Iris pigment epithelial cell (primary cell): ENCODE measurements at places on chromosomes 3 and 15.

DNA sequence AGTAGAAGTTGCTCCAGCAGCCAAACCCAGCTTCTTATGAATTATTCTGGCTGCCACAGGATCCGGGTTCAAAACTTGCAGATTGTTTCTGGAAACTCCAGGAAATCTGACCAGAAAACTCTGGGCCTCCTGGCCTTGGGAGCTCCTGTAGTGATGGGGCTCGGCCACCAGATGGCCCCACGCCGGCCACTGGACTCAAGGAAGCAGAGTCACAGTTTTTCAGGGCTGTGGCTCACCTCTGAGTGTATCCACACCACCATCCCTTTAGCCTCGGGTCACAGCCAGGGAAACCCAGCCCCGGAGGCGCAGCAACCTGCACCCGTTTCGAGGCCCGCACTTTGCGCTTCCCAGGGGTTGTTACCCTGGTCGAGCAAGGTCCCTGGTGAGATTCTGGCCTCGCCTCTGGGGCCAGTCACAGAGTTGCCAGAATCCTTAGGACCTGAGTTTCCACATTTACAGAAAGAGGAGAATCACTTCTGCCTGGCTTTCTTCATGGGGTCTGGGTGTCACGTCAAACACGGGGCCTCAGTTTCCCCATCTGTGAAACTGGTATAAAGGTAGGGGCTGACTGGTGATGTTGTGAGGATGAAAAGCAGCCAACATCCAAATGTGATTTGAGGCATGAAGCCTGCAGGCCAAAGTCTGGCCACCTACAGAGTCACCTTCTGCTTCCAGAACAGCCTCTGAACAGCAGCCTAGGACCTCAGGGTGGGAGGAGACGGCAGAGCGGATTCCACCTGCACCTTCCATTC, 53.5 kb upstream of the LCTL start:
- DNase-seq, result peak; percentile 68

DNA sequence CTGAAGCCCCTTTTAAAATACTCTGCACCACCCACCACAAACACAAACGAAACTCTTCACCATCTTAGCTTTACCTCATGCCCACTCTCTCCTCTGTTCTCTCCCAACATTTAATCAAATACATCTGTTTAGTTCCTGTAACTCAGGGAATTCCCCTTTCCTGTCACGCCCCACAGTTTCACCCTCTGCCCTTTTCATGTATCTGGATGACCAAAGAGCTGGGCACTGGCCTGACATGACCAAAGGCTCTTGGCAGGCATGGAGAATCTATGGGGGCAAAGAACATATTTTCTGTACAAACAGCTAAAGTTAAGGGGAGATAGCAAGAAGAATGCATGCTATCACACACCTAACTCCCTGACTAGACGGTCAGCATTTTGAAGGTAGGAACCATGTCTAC, 270.0 kb downstream of the TBL1XR1 start:
- no peak for DNase-seq

- DNase-seq, result no peak
These were observed 30.8 kb upstream of the ZBTB38 start for GRCh38 chr3:141337523-141337854.

DNA sequence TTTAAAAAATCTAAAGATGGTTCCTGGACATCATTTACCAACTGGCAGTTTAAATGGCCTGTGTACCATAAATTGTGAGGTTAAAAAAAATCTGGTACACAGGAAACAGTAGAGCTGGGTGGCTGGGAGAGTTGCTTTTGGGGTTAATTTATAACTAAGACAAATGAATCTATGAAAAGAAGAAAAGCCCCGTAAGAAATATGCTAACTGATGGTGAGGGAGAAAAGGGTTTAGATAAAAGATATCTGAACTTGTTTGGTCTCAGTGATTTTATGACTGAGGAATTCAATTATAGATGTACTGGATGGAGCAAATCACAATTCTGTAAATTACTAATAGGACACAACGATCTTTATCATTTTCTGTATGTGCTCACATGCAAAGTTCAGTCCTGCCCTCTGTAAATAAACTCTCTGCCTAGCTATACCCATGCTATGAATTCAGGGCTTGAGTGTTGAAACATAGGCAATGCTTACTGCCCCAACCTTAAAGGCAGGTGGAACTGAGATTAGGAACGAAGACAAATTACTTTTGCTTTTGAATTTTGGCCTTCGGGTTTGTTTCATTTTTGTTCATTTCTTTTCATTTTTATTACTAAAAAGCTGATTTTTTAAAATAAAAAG, 28.0 kb downstream of the PPARG start:
- DNase-seq, result no peak

GRCh38 chr15:69288531-69289341, 10.0 kb upstream of the PAQR5 start:
- no peak for DNase-seq

GRCh38 chr3:189233225-189233858, 61.6 kb downstream of the TPRG1 start:
- DNase-seq, result peak; percentile 70

DNA sequence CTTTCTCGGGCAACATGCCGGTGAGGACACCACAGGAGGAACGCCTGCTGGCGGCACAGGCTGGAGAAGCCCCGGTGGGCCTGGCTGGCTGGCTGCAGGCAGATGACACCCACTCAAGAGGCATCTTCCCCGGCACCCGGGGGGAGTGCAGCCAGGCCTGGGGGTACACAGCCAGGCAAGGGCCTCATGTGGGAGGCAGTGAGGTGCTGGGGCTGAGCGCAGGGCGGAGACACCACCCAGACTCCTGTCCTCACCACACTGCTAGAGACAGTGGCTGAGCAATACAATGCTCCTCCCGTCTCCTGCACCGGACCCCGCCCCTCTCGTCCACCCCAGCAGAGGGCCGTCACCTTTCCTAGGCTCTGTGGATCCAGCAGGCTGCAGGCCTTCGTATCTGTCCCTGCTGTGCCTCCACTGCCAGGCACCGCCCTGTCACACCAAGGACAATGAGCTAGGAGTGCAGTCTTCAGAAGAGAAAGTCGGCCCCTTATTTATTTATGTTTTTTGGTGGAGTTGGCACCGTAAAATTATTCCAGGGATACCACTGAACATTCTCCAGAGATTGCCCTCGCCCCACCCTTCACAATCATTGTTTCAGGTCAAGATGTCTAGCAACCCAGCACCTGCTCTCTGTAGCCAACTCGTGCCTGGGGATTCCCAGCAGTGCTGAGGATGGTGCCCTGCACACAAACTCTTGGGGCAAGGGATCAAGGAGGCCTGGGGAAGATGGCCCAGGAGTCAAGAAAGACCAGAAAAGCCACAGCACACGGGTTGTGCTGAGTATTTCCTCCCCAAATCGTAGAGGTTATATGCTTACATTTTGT, 129.1 kb downstream of the ATP10A start:
- no peak for DNase-seq

GRCh38 chr3:65545429-65545828, 493.3 kb downstream of the MAGI1 start:
- DNase-seq, result peak; percentile 46

GRCh38 chr3:81270603-81271379, 490.7 kb downstream of the GBE1 start:
- DNase-seq, result no peak

DNA sequence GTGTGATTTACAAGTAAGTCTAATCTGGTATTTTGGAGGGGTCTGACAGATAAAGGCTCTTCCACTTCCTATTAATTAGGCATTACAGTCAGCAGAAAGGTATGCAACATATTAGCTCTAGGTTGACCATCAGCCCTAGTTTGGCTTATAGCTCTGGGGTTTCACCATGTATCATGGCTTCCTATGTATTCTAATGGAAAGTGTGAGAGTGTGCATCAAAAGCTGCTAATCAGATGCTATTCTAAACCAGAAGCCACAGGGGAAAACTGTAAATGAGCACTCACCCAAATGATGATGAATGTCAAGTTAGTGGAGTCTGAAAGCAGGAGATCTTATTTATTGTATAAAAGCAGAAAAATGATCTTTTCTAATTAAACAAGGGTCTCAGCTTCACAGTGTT, 149.2 kb upstream of the MITF start:
- no peak for DNase-seq

GRCh38 chr15:74216949-74217348, 14.4 kb upstream of the STRA6 start:
- no peak for DNase-seq

GRCh38 chr15:77517579-77517978, 96.9 kb downstream of the HMG20A start:
- no peak for DNase-seq

DNA sequence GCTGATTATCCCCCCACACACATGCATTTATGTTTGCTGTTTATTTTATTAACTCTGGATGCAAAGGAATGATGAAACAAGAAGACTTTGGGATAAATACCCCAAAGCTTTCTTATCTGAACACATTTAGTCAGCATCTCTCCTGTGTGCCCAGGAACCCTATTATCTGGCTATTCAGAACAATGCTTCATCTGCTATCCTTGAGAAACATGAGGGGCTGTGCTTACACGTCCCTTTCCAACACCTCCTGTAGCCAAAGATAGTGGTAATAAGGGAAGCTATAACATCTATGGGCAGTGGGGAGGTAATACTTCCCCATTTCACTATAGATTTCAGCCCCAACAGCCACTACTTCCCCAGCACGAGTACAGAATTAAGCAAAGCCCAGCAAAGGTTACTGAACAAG, 94.7 kb downstream of the SSR3 start:
- no peak for DNase-seq

DNA sequence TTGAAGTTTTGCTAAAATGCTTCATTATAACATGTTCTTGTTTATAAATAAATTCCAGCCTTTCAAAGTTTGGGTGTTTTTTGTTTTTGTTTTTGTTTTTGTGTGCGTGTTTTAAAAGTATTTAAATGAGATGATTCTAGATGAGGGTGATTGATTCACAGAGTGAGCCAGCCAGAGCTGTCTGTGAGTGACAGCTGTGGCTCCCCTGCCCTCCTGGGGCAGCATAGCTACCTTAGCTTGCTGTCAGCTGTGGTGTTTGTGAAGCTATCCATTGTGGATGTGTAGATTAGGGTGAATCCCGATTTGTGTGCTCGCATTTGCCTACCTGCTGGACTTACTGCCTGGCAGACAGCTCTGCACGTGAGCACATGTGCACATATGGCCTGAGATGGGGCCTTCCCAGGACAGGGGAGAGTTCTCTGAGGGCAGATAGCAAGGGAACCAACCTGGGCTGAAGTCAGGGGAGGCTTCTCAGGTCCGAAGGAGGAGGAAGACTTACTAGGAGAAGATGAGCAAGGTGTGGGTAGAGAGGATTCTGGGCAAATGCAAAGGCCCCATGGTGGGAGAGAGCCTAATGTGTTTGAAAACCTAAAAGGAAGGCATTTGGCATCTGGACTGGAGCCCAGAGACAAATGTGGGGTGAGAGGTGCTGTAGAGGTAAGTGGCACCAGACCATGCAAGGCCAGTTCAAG, 124.2 kb downstream of the EEFSEC start:
- no peak for DNase-seq

- peak; percentile 99 for DNase-seq
These were observed 49.8 kb downstream of the NIPA2 start for GRCh38 chr15:22888120-22888859.

- no peak for DNase-seq
These were observed 196.3 kb downstream of the OCA2 start for GRCh38 chr15:27902680-27903385.

GRCh38 chr3:186779204-186779603, 4.2 kb upstream of the EIF4A2 start:
- no peak for DNase-seq

DNA sequence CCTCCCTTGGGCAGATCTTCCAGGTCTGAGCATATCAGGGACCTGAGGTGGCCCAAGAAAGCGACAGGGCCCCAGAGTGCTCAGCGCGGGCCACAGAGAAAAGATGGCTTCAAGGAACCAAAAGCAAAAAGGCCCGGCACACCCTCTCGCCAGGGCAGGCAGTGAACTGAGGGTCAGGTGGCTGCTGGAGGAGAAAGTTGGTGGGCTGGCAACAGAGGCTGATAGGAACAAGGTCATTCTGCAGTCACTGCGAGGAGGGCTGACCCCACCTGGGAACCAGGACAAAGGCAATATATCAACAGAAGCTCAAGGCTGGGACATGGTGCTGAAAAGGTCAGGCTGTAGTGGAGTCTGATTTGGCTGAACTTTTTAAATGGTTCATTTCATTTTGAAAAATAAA, 2.8 kb upstream of the ACSBG1 start:
- DNase-seq, result no peak

GRCh38 chr3:107315141-107315540, 62.1 kb upstream of the CCDC54 start:
- DNase-seq, result peak; percentile 47

- DNase-seq, result no peak
These were observed 104.5 kb downstream of the RFTN1 start for GRCh38 chr3:16409032-16409431.

DNA sequence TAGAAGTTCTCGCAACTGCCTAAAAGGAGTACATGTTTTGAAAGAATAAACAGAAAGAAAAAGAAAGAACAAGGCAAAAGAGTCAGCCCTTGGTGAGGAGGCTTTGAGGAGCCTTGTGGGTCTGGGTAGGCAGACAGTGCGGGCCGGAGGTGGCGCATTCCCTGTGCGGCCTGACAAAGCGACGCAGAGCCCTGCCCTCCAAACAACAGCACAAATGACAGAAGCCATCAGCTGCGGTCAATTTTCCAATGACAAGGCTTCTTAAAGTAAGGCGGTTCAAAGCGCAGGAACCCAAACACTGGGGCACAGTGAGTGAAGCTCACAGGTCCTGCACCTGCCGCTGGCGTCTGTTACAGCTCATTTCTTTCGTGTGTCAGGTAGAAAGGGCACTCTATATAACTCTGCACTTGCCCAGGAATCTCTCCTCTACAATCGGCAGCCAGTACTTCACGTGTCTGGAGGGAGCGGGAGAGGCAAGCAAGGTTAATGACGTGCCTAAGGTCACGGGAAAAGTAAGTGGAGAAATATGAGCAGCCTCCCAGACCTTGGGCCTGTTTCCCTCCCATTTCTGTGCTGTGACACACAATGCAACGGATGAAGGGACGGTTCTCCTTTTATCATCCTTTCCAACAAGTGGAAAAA, 178.1 kb downstream of the OPA1 start:
- no peak for DNase-seq

DNA sequence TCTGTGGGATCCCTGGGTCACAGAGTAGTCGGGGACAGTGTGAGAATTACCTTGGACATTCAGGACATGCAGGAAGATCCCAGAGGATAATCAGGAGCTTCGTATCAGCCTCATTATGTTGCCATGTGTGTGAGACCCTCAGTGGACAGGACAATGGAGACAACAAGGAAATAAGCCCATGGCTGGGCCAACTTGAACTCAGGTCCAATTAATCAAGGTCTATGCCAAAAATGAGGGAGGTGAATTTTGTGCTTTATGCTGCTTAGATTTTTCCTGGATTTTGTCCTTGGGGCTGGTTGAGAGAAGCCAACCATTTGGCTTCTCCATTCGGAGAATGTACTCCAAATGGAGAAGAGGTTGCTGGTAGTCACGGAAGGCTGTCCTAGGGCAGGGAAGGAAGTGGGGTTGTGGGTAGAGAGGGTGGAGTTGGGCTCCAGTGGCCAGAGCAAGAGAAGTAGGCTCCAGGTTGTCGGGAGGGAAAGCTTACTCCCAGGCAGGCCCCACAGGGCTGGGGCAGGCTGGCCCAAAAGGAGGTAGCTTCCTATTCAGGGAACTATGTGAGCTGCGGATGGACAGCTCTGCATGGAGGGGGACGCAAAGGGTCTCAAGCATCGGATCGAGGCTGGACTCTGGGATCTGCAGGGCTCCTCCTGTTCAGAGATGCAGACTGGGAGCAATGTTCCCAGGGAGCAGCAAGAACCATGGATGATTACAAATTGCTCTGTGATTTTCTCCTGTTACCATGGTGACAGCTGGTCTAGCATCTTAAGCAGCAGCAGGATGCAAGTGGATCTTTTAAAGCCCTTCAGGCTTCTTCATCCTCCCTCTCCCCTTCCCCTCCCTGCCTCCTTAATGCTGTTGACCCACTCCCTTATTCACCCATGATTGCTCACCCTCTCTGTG, 91.1 kb downstream of the WNT7A start:
- DNase-seq, result no peak

GRCh38 chr15:52663536-52664294, 15.5 kb downstream of the ATOSA start:
- no peak for DNase-seq
